Neural progenitor cell (in vitro differentiated cells): ENCODE measurements at places on chromosomes 11 and 22.

DNA sequence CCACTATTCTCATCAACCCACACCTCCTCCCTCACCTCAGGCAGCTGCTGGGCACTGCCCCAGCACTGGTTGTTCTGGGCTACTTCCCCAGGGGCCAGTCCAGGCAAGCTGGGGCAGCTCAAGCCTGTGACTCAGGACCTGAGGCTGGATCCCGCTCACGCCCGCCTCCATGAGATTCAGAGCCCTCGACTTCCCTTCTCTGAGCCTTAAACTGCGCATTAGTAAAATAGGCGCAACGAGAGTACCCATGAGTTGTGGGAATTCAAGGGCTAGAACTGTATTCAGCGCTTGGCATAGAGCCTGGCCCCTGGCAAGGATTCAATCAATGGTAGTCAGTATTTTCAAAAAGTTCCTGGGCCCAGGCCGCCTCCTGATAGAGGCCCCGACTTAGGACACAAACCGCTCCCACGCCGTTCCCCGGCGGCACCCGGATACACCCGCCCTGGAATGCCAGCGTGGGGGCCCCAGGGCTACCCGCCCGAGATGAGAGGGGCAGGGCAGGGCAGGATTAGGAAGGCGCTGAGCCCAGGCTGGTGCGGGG is 723 bp upstream of the CD82 start:
- DNase-seq = no peak

DNA sequence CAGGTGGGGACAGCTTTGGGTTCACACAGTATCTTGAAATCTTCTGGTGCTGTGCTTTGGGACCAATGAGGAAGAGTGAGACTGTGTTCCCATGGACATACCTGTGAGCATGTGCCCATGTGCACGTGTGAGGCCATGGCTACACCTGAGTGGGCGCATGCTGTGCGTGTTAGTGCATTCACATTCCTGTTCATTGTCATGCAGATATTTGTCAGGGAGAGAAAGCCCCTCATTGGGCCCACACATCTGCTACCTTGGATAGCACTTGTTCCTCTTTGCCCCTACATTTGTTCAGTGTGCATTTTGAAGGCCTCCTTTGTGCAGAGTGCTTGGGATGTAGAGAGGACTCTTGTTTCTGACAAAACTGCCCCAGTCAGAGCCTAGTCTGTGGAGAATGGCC is 154.3 kb upstream of the E2F8 start:
- DNase-seq = no peak

DNA sequence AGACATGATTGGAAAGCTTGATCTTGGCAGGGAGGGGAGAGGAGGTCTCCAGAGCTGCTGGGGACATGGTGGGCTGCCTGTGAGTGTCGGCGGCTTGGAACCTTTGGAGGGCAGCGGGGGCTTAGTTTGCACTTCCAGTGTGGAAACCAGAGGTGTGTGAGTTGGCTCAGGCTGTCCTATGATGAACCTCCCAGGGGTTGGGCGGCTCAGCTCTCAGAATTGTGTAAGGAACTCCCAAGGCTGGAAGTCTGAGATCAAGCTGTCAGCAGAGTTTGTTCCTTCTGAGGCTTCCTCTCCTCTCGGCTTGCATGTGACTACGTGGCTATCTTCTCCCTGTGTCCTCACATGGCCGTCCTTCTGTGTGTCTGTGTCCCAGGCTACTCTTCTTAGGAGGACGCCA is 87.9 kb upstream of the B3GAT1 start:
- DNase-seq = no peak

- no peak for DNase-seq
These were observed 487 bp upstream of the LIPT2 start for GRCh38 chr11:74493791-74494630.

DNA sequence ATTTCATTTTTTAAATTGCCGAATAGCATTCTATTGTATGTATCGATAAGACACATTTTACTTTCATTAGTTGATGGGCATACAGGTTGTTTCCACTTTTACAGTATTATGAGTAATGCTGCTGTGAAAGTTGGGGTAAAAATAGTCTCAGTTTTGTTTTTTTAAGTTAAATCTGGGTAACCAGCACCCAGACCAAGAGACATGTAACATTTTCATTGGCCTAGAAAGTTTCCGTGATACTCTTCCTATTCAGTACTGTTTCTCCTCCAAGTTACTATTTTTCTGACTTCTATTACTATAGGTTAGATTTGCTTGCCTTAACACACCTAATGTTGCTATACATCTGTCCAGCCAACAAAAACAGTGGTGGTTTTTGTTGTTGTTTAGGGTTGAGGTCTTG is 12.3 kb downstream of the IPO7 start:
- no peak for DNase-seq

GRCh38 chr11:105328061-105328460 is 188.5 kb upstream of the CARD18 start:
- DNase-seq = no peak

- DNase-seq = no peak
These were observed 166.3 kb downstream of the TMEM135 start for GRCh38 chr11:87203907-87204602.

- peak; percentile 46 for DNase-seq
These were observed 5.3 kb downstream of the SLC17A6 start for GRCh38 chr11:22343371-22344032.

GRCh38 chr11:59708537-59708936 is 5.1 kb downstream of the OR10V1 start:
- no peak for DNase-seq

DNA sequence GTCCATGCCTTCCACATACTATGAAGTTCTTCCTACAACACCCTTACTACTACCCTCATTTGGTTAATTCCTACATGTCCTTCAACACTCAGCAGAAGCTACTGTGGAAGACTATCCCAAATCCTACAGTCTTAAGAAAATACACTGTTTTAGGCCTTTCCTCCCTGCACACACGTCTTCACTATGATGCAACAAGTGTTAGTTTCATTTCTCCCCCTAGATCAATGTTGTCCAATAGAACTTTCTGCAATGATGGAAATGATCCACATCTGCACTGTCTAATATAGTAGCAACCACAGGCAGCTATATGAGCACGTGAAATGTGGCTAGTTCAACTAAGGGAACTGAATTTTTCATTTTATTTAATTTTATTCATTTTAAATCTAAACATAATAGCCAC is 46.7 kb upstream of the CCDC34 start:
- no peak for DNase-seq

DNA sequence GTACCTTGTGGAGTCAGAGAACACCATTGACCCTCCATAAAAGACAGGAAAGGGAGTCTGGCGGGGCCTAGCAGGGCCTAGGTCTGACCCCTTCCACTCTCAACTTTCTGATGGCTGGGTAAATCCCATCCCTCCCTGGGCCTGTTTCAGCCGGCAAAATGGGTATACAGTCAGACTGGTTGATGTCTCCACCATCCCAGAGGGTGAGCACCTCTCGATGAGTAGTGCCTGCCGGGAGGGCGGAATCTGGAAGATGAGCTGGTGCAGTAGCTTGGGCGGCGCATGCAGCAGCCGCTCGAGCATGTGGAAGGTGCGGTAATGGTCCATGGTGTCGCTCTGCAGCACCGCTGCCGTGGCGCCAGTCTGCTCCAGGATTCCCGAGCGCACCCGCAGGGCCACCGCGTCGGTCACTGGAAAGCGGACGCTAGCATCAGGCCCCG is 528 bp downstream of the FIBP start:
- DNase-seq = no peak

GRCh38 chr11:64005691-64006090 is 19.5 kb downstream of the OTUB1 start:
- no peak for DNase-seq

- no peak for DNase-seq
These were observed 188.6 kb downstream of the CWF19L2 start for GRCh38 chr11:107268977-107269376.

GRCh38 chr11:126138636-126139035 is 72.8 kb downstream of the RPUSD4 start:
- DNase-seq = no peak

DNA sequence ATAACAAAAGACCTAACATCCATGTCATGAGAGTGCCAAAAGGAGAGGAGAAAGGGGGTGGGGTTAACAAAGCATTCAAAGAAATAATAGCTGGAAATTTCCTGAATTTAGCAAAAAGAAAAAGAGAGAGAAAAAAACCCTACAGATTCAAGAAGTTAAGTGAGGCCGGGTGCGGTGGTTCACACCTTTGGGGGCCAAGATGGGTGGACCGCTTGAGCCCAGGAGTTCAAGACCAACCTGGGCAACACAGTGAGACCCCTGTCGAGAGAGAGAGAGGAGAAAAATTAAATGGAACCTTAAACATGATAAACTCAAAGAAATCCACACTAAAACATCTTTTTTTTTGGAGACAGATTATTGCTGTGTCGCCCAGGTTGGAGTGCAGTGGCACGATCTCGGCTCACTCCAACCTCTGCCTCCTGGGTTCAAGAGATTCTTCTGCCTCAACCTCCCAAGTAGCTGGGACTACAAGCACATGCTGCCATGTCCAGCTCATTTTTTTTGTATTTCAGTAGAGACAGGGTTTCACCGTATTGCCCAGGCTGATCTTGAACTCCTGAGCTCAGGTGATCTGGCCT is 8.9 kb upstream of the CLDN5 start:
- no peak for DNase-seq

- DNase-seq = peak; percentile 68
These were observed 59.2 kb downstream of the SLC35F2 start for GRCh38 chr11:107799218-107799859.

DNA sequence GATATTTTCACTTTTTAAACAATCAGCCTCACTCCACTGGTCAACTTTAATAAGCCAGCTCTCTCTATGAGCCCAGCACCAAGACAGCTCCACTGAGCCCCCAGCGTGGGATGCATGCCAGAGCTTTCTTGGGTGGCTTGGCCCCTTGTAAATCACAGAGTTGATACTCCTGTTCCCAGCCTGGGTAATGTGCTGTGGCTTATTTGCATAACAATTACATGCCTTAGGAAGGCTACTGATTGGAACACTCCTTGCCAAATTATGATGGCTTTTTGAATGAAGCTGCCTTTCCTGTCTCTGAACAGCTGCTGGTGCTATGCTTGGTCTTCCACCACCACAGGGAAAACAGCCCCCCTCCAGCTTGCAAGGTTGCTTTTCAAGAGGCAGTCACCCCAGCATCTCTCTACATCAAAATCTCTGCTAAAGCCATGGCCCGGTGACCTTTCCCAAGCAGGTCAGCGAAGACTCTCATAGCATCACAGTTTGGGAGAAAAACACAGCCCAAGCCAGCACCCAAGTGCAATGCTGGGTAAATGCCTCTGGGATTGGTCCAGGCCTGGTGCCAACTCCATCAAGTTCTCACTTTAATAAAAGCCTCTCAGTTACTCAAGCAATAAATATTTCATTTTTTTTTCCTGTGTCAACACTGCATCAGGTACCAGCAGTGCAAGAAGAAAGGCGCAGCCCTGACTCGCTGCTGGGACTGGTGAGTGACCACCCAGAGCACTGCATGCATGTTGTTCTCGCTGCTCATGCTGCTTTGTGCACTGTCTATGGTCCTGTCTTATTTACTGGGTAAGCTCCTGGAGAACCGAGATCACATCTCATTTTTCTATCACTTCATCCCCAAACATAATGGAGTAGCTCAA is 549.3 kb downstream of the OPCML start:
- DNase-seq = peak; percentile 46
